Activated naive CD4-positive, alpha-beta T cell (primary cell): ENCODE measurements at places on chromosomes 6 and 20.

GRCh38 chr20:37896932-37897548 lies 5.9 kb upstream of the VSTM2L start:
- no peak for DNase-seq

- no peak for DNase-seq
Observed at GRCh38 chr6:167116109-167116837, 6.6 kb upstream of the CCR6 start.

- no peak for DNase-seq
Observed at GRCh38 chr6:165843121-165843520, 180.1 kb upstream of the PDE10A start.

GRCh38 chr20:50772420-50773185 lies 22.3 kb upstream of the BCAS4 start:
- DNase-seq, result no peak

DNA sequence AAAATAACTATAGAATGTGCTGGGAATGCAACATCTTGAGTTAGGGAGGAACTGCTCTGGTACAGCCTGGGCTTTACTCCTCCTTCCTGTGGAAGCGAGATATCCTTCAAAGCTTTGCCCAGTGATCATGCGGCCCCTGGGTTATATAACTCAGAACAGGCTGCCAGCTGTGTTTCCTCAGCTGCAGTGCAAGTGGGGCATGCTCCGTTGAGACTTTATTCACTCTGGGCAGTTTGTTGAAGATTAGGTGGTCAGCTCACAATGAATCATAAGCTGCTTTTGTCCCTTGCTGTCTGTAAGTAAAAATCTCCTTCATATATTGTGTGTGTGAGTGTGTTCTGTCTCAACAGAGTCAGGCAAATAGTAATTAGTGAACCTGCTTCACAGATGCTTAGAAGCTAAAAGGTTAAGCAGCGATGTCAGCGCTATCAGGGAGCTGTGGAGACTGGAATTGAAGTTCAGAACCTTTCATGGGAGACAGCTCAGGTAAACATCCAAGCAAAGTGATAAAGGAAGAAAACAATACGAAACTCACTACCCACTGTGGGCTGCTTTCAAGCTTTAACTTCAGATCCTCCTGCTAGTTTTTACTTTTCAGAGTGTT lies 688.4 kb downstream of the HTR1B start:
- no peak for DNase-seq

DNA sequence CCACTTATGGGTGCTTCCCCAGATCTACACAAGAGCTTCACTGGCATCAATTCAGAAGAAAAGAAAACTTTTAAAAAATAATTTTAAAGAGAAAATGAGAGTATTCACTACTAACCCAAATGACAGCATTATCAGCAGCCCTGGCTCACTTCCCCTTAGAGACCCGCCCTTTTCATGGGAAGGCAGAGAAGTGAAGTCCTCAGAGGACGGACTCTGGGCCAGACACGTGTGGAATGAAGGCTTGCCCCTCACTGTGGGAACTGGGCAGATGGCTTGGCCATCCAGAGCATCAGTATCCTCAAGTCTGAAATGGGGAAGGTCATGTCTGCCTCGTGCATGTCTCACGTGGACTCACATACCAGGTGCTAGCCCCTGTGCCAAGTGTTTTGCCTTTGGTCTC lies 63.5 kb downstream of the JAG1 start:
- no peak for DNase-seq

DNA sequence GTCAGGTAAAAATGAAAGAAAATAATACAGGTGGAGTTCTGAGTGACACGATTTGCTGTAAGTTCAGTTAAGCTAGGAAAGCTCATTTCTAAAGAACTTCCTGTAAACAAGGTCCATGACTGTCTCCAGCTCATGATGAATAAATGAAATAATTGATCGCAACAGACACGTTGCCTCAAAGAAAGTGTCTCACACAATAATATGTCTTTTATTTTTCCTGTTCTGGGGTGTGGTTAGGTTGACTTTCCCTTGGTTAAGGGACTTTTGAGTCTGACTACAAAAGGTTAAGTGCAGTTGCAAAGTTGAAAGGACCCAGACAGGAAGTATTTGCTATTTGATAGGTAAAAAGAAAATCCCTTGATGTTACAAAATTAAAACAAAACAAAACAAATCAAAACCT lies 304.2 kb upstream of the PRDM1 start:
- no peak for DNase-seq

DNA sequence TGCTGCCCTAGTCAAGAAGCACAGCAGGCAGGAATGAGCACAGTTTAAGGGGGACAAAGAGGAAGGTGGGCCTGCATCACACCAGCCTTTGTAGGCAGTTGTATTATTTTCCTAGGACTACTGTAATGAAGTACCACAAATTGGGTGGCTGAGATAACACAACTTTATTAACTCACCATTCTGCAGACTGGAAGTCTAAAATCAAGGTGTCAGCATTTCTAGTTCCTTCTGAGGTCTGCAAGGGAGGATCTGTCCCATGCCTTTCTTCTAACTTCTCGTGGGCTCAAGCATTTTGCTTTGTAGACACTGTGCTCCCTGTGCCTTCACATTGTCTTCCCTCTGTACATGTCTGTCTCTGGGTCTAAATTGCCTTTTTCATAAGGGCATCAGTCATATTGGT lies 488.5 kb upstream of the JARID2 start:
- no peak for DNase-seq

- DNase-seq, result no peak
Observed at GRCh38 chr6:40444312-40444711, 142.9 kb downstream of the LRFN2 start.

- no peak for DNase-seq
Observed at GRCh38 chr20:57315083-57315975, 14.3 kb upstream of the SPO11 start.

DNA sequence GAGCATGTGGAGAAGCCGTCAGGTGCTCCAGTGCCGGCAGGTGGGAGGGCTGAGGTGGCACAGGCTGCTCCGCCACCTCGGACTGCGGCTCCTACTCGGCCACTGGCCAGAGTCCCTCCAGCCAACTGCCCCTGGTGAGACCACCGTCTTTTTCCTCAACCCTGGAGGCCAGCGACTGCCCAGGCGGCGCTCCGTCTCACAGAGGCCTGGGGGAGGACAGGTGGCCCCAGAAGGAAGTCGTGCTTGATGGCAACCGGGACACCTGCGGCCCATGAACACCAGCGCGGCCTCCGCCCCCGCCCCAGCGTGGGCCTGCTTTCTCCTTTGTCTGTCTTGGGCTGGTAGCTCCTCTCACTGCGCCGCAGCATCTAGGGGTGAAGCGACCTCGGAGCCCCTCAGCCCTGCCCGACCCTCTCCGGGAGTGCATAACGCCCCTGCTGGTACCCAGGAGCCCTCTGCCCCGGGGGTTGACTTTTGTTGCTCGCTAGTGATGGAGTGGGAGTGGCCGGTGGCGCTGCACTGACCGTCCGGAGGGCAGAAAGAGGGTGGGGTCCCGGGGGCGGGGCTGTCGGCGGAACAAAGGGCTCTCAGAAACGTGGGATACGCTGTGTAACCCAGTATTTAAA lies 706 bp upstream of the TUBB2B start:
- DNase-seq, result no peak

DNA sequence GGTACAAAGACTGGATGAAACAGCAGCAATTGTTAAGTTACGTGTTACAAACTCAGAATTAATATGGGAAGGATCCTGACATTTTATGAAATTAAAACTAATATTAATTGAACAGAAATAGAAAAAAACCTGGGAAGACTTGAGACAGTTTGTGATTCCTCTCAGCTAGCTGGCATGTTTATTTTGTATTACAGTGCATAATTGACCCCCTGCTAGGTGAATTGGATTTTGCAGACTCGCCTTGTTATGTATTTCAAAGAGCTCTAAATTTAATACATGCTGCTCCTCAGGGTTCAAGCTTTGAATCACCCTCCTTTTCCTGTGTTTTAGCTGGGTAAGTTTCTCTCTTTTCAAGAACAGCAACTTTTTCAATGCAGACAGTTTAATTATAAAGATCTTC lies 339.4 kb downstream of the PLCB1 start:
- no peak for DNase-seq

DNA sequence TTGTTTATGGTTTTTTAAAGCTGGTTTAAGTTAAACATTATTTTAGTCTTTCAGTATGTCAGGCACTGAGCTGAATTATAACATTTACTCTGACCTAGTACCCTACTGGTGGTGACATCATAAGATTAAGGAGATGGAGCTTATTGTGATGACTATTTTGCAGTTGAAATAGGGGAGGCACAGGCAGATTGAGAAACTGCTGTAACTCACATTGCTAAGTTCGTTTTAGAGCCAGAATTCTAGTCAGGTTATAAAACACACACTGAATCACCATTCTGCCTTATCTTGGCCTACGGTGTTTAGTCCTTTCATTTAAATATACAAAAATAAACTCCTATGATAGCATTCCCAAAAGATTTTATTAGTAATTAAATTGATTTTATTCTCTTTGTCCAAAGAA lies 584.1 kb downstream of the TFAP2A start:
- no peak for DNase-seq

DNA sequence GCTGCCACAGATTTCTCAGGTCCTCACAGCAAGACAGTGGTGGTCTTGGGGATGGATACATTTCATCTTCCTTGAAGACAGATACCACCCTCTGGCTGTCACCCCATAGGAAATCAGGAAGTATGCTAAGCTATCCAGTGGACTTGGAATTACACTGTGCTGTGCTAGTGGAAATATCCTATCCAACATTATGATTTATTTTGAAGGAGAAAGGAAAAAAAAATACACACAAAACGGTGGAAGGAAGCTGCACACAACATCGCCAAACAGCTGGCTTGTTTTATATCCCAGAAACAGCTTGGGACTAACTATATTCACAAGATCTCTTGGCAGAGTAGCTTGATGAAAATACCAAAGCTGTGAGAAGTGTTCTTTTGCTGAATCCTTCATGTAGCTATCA lies 257.6 kb downstream of the LAMA2 start:
- no peak for DNase-seq

- no peak for DNase-seq
Observed at GRCh38 chr6:133769463-133769862, 119.5 kb upstream of the TCF21 start.

DNA sequence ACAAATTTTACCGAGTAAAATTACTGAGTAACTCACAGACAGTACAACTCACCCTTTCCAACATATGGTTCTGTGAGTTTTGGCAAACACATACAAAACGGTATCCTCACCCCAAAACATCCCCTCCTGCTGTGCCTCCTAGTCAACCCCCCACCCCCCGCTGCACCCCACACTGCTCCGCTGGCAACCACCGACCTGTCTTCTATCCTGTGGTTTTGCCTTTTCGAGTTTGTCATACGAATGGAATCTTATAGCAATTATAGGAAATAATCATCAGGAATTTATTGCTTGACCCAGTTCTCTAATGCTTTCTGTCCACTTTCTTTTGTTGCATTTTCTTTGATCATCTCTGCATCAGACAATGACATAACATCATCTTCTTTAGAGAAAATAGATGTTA lies 312.3 kb downstream of the KIF16B start:
- no peak for DNase-seq

DNA sequence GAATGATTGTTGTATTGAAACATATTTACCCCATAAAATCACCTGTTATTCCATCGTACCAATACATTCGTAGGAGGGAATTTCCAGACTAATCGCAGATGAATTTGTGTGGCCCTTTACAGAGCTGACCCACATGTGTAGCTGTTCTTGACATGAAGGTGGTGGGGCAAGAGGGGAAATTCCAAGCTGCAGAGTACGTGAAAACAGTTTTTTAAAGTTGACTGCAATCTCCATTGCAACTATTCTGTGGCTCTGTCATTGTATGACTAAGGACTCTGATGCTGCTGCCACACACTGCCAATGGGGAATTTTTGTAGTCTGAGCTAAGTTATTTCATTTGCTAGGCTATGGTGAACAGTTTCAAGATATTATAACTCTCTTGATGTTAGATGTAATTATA lies 46.4 kb upstream of the ADTRP start:
- no peak for DNase-seq

DNA sequence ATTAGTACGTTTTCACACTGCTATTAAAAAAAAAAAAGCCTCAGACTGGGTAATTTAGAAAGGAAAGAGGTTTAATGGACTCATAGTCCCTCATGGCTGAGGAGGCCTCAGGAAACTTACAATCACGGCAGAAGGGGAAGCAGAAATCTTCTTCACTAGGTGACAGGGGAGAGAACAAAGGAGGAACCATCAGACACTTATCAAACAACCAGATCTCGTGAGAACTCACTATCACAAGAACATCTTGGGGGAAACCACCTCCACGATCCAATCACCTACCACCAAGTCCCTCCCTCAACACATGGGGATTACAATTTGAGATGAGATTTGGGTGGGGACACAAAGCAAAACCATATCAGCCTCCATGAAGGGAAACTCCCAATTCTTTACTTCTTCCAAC lies 85.2 kb upstream of the MAFB start:
- no peak for DNase-seq

GRCh38 chr6:70863343-70863742 lies 93.5 kb downstream of the B3GAT2 start:
- DNase-seq, result no peak

GRCh38 chr20:17662333-17663039 lies 19.6 kb downstream of the RRBP1 start:
- DNase-seq, result no peak

DNA sequence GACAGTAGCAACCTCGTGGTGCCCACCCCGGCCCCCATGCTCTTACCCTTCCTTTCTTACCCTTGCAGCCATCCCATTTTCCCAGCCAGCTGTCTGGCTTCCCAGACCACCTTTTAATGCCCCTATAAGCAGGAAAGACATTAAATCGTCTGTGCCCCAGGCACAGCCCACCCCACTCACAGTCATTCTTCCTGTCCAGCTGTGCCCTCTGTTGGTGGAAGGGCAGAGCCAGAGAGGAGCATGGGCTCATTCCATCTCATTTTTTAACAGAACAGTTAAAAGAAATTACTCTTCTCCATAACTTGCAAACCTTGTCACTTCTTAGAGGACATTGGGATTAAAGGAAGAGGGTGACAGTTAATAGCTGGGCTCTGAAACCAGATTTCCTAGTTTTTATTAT lies 240.5 kb downstream of the NRN1 start:
- no peak for DNase-seq

DNA sequence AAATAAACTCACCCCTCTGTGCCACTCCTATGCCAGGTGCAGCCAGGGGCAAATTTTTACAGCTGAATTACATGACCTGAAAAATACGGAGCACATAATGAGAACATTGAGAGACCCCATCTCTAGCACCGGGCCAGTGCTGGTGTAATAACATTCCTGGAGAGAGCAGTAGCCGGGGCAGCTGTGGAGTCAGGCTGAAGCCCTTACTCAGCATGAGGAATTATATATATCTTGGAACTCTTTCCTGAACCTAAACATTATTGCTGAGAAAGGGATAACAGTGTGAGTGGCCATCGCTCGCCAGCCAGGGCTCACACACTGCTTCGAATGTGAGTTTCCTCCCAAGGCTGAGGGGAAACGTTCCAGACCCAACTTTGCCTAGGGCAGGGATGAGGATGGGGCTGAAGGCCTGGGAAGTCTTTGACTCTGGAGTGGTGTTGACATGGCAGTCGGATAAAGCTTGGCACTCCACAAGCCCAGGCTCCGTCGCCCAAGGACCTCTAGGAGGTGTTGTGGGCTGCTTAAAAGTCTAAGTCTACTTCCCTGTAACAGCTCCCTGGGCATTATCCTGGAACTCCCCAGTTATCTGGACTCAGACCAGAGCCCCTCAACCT lies 269.8 kb downstream of the CDC5L start:
- no peak for DNase-seq

- no peak for DNase-seq
Observed at GRCh38 chr20:32089637-32090362, 19.7 kb upstream of the TM9SF4 start.
